Posterior vena cava (tissue), 2 donors: ENCODE measurements at places on chromosomes 5 and 9. TPM values are rescaled to one million over a fixed set of nuclear protein-coding genes. Genes with fewer than 3 reads are reported as not detected.

CEL gene
- 0.51 TPM for total RNA-seq

- no peak for DNase-seq
Observed at GRCh38 chr9:94754976-94755475, 28.5 kb downstream of the AOPEP start.

GRPEL2 gene
- total RNA-seq, result 16.0 TPM

DNA sequence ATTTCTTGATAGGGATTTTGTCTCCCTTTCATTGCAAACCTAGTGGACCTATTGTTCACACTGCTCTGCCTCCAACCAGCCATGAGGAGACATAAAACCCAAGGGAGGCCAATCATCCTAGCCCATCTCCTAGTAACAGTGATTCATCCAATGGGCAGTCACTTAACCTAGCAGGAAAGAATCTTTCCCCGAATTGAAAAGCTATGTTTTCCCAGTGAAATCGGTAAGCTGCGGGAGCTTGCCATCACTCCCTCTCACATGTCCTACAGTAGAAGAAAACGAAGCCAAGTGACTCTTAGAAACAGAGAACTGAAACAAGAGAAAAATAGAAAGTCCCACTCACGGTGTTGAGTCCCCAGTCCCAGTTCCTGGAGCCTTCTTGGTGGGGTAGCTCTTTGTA lies 123.3 kb downstream of the SUSD1 start:
- DNase-seq, result no peak

OTP gene
- total RNA-seq, result not detected

DNA sequence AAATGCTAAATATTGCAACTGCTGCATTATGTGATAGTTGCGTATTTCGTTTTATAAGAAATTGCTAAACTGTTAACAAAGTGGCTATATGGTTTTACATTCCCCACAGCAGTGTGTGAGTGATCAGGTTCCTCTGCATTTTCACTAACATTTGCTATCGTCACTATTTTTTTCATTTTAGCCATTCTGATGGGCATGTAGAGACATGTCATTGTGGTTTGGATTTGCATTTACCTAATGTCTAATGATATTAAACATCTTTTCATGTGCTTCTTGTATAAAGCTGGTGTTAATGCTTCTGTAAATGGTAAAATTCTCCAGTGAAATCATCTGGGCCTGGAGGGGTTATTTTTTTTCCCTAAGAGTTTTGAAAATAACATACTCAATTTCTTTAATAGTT lies 61.6 kb downstream of the ERCC6L2 start:
- no peak for DNase-seq
